ENCODE measurements at places on chromosomes 4 and X. TPM values are rescaled to one million over a fixed set of nuclear protein-coding genes. Genes with fewer than 3 reads are reported as not detected.

DNA sequence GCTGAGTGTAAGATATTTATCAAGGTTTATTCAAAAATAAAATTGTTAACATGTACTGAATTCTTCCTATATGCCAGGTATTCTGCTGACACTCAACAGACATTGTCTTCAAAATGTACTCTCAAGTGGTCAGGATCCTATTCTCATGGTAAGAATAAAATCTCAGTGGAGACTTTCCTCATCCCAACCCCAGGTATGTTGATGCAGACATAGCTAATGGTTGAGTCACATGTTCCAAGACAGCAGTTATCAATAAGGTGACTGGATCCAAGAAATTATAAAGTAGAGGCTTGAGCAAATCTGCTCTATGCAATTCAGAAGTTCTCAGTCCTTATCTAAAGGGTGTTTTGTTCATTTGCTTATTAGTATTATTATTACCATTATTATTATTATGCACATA, 115.2 kb upstream of the GABRA2 start:
- DNase-seq, result no peak

The CXorf51A gene
- not detected for total RNA-seq

The ADH6 gene
- not detected for total RNA-seq

DNA sequence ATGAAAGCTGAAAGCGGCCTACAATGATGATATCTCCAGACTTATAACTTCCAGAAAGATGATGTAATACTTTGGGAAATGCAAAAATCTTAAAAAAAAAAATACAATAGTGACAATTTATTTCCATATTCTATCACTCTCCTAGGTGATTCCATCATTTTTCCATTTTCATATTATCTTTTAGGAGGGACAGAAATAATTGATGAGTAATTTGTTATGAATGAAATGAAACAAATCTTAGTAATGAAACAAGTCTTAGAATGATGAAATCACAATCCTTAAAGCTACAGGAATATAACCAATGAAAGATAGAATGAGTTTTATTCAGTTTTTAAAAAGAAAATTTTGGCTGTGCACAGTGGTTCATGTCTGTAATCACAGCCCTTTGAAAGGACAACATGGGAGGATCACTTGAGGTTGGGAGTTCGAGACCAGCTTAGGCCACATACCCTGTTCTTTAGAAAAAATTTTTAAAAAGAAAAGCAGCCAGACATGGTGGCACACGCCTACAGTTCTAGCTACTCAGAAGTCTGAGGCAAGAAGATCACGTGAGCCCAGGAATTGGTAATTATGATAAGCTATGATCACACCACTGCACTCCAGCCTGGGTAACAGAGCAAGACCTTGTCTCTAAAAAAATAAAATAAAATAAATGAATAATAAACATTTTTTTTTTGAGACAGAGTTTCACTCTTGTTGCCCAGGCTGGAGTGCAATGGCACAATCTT, 21.7 kb downstream of the CLOCK start:
- no peak for DNase-seq

The CPLX1 gene
- total RNA-seq, result 3.1 TPM

The PAGE1 gene
- not detected for total RNA-seq
